Heart right ventricle (tissue), 16 donors: ENCODE measurements at places on chromosomes 7 and 10. TPM values are rescaled to one million over a fixed set of nuclear protein-coding genes. Genes with fewer than 3 reads are reported as not detected.

Gene SFXN3
- 16.4 TPM for total RNA-seq

Gene NPFFR1
- total RNA-seq, result not detected

DNA sequence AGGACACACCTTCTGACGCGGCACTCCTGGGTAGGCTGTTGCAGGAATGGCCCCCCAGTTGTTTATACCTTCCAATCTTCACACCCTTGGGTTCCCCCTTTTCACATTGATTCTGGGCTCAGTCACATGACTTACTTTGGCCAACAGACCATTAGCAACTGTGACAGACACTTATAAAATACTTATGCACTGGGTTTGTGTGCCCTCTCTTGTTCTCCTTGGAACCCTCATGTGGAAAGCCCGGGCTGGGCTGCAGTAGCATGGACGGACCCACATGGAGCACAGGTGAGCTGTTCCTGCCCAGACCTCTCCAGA is 69.0 kb downstream of the ATXN7L1 start:
- no peak for DNase-seq

- DNase-seq, result no peak
Observed at GRCh38 chr10:43314626-43315495, 48.0 kb upstream of the RASGEF1A start.

GRCh38 chr7:2037301-2037807 is 195.4 kb downstream of the MAD1L1 start:
- no peak for DNase-seq
